ENCODE measurements at places on chromosomes 7 and 10.

- no peak for DNase-seq
Observed at GRCh38 chr7:151451156-151451555, 11.2 kb upstream of the CRYGN start.

GRCh38 chr7:157412021-157412443 is 75.2 kb downstream of the DNAJB6 start:
- DNase-seq = no peak

- DNase-seq = no peak
Observed at GRCh38 chr7:69577221-69577620, 21.1 kb upstream of the AUTS2 start.

DNA sequence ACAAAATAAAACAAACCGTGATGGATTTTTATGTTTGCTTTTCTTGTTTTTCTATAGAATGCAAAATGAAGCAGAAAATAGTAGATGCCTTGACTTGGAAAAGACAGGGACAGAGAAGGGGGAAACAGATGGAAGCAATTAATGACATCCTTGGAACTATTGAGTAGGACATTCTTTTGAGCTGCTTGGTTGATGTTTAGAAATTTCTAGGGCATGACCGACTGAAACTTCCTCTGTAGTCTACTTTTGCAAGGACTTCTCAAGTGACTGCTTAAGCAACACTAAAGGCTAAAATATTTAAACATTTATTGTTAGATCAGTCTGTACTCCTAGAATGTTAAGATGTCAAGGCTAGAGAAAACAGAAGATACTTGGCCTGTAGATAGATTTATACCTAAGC is 49.4 kb downstream of the VCL start:
- DNase-seq = no peak

DNA sequence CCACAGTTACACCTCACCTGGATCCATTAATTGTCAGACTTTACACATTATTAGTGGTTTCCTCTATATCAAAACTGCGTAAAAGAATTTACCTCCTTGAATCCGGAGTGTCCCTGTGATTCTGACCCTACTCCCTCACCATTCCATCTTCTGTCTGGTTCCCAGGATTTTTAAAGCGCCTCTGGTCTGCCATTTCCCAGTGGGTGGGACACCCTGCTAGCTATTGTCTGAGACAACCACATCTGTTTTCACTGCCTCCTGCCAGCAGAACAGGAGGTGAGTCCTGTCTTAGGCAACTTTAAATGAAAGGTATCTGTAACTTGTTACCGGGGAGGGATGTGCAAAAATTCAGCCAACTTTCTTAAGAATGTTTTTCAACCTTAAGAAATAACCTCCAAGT is 2.3 kb downstream of the MACROH2A2 start:
- no peak for DNase-seq

DNA sequence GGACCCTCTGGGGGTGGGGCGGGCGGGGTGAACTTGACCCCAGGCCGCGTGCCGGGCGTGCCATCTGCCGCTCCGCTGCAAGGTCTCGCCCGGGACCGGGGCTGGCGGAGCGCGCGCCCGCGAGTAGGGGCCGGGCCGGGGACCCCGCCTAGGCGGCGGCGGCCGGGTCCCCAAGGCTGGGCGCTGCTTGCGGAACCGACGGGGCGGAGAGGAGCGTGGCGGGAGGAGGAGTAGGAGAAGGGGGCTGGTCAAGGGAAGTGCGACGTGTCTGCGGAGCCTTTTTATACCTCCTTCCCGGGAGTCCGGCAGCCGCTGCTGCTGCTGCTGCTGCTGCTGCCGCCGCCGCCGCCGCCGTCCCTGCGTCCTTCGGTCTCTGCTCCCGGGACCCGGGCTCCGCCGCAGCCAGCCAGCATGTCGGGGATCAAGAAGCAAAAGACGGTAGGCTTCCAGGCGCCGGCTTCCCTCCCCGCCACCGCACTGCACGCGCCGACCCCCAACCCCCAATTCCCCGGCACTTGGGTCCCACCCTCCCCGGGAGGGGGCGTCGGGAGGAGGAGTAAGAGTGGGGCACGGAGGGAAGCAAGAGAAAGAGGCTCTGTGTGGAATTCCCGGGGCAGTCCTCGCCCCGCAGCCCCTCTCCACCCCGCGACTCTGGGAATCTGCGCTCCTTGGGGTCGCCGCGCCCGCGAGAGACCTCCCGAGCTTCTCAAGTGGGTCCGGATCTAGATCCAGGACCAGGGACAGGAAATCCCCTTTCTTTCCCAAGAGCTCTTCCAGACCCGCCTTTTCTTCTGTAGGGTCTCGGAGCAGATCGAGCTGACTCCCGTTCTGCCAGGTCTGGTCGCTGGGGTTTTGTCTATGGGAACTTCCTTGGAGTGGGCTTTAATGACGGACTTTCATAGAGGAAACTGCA is at the start of gene PAPSS2:
Gene PAPSS2 (plus strand): TSS at position 308 of the 913 bp plus-strand sequence. CDS start 104 bp downstream, at position 412.
- no peak for DNase-seq

GRCh38 chr7:90483251-90483650 is 13.8 kb downstream of the PTTG1IP2 start:
- no peak for DNase-seq

GRCh38 chr10:74877898-74878297 is 51.5 kb downstream of the KAT6B start:
- DNase-seq = no peak

GRCh38 chr10:14240253-14241189 is 90.2 kb downstream of the FRMD4A start:
- DNase-seq = no peak

DNA sequence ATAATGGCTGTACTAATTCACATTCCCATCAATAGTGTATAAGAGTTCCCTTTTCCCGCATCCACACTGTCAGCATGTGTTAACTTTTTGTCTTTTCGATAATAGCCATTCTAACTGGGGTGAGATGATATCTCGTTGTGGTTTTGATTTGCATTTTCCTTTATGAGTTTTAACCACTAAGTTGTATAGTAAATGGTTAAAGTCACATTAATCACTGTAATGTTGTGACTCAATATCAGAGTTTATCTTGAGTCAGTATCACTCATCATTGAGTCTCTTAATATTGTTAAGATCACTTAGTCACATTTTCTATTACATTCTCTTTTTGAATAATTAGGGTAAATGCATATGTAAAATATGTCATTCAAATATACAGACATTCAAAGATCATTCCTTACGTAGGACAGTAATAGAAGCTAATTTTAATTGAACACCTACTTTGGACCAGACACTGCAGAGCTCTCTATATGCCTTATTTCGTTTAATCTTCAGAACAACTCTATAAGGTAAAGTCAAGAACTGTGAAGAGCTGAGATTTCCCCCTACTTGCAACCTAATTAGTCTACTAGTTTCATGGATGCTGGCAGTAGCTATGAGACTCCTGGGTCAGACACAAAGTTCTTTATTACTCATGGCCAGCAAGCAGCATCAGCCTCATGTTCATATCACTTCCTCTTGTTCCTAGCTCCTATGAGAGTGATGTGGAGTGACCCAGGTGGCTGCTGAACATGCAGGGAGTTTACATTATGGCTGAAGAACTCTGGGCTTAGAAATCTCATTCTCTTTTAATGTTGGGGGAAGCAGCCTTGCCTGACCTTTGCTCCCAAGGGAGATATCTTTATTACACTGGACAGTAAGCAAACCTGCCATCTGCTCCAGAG is 30.5 kb downstream of the CREB5 start:
- no peak for DNase-seq

- DNase-seq = no peak
Observed at GRCh38 chr10:66321723-66322665, 603.8 kb upstream of the LRRTM3 start.

- DNase-seq = no peak
Observed at GRCh38 chr7:136971776-136972175, 103.3 kb downstream of the CHRM2 start.

GRCh38 chr10:68271196-68271882 is 39.4 kb upstream of the ATOH7 start:
- DNase-seq = no peak

- no peak for DNase-seq
Observed at GRCh38 chr7:75762350-75762917, 9.6 kb downstream of the CCL26 start.

DNA sequence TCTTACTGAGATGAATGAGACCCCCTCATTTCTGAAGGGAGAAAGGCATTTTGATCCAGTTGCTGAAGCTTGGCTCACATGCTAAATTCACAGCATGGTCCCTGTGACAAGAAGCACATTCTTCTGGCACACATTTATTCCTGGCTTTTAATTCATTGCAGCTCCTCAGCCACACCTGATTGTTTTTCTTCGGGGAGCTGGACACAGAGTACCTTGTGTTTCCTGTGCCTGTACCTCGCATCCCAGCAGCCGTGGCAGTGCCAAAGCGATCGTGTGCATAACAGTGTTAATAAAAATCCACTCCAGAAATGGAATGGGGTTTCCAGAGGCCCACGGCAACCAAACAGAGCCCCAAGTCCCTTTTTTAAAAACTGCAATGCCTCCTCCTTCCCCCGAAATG is 615.3 kb upstream of the MGMT start:
- no peak for DNase-seq

- DNase-seq = no peak
Observed at GRCh38 chr10:110081911-110082310, 74.1 kb downstream of the ADD3 start.

DNA sequence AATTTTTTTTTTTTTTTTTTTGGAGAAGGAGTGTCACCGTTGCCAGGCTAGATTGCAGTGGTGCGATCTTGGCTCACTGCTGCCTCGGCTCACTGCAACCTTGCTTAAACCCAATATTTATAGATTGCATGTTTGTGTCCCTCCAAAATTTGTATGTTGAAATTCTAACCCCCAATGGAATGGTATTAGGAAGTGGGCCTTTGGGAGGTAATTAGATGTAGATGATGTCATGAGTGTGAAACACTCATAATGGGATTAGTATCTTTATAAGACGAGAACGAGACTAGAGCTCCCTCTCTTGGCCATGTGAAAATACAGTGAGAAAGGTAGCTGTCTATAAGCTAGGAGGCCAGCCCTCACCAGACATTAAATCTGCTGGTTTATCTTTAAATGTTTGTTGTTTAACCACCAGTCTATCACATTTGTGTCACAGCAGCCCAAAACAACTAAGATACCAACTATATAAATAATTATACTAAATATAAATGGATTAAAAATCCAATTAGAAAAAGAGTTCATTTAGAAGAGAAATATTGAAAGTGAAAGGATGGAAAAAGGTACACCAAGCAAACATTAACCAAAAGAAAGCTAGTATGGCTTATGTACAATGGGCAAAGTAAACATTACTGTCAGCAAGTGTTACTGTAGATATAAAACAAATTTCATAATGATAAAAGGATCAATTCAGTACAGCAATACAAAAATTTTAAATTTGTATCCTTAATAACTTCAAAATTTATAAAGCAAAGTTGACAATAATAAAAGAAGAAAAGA is 9.3 kb downstream of the TCAF1 start:
- no peak for DNase-seq

- DNase-seq = no peak
Observed at GRCh38 chr7:142088022-142088714, 23.4 kb upstream of the MGAM2 start.

DNA sequence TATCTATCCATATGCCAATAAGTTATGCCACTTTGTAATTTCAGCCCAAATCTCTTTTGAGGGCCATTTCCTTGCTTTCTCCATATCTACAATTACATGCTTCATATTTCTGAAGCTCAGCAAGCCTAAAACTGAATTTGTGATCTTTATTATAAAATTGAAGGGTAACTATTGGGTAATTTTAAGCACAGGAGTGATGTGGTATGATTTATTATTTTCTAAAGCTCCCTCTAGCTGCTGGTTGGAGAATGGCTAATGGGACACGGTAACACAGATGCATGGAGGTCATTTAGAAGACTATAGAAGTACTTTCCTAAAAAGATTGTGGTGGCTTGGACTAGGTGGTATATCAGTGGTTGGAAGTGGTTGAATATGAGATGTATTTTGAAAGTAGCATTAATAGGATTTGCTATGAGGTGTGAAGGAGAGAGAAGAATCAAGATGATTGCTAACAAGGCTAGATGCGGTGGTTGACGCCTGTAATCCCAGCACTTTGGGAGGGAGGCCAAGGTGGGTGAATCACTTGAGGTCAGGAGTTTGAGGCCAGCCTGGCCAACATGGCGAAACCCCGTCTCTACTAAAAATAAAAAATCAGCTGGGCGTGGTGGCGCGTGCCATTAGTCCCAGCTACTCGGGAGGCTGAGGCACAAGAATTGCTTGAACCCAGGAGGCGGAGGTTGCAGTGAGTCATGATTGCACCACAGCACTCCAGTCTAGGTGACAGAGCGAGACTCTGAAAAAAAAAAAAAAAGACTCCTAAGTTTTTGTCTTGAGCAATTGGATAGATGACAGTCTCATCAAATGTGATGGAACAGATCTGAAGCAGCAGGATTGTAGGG is 13.9 kb downstream of the KLHDC10 start:
- DNase-seq = no peak

- DNase-seq = no peak
Observed at GRCh38 chr10:26219676-26220075, 3.1 kb downstream of the GAD2 start.

DNA sequence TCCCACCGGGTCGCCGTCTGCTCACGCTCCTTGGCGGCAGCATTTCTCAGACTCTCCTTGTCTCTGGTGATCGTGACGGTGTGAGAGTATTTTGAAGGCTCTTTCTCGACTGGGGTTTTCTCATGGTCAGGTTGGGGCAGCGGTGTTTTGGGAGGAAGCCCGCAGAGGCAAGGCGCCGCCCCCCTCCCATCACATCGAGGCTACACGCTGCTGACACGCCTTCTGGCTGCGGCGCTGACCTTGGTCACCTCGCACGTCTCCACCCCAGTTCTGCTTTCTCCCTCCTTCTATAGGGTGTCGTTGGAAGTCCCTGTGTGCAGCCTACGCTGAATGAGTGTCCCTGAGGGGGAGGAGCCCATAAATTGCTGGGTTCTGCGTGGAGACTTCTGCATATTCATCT is 55.2 kb downstream of the GLRX3 start:
- DNase-seq = no peak

DNA sequence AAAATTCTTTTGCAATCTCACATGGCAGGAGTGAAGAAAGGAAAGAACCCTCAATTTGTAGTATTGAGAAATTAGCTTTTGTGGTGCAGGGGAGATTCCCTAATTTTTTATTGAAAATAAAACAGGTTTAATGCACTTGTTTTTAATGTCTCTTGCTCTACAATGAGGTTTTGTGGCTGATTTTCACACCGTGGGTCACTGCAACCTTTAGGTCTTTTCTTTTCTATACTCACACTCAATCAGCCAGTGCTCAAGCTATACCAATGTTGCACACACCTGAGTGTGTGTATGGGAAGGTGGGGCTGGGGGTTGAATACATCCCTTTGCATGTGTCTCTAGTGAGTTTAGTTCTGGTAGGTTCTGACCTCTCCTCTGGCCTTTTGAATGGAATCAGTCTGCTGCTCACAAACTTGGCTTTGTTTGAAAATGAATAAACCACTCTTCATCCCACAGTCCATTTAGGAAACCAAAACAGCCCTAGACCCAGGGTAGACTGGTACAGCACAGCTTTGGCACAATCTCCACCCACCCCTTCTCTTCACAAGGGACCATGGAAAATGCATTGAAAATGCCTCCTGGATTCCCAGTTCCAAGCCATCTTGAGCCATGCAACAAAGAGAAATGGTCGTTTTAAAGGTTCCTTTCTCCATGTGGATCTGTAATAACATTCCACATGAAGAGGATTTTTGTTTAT is 411.5 kb downstream of the SFMBT2 start:
- no peak for DNase-seq

- no peak for DNase-seq
Observed at GRCh38 chr10:660413-660969, 29.0 kb downstream of the DIP2C start.

Data from stimulated activated CD8-positive, alpha-beta memory T cell treated with anti-CD3 and anti-CD28 coated beads, Interleukin-4, amount 100 ng/mL, for 1 hour (primary cell).